ENCODE measurements at places on chromosomes 7 and 10.
A peak's percentile ranks its signal among the peaks of the same experiment; 100 is the strongest.

DNA sequence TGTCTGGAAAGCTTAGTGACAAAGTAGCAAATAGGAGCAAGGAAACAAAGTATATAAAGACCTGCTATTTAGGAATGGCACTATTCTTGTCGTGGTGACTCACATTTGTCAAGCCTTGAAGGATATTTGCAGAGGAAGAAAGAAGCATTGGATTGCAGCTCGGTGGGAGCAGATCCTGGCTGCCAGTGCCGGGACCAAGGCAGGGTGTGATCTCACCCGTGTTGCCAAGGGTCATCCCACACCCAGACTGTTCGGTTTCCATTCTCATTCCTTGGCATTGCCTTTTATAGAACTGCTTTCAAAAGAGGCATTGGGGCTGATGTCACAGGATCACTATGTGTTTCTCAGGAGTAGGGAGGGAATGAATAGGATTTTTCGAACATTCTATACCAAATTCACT is 176.2 kb downstream of the GALNT17 start:
- DNase-seq = no peak

DNA sequence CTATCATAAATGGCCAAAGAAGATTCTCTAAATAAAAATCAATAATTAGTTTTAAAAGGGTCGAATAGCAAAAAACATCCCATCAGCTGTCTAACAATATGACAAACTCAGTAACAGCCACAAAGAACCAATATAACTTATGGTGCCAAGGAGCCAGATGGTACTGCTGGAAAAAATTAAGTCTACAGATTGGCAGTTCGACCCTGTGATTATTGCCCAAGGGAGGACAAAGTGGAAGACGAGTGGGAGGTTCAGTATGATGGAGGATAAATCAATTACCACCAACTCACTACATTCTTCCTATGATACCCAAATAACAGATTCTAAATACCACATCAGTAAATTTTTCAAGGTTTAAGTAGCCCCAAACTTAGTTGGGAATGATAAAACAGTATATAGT is 49.0 kb downstream of the SKAP2 start:
- DNase-seq = no peak

DNA sequence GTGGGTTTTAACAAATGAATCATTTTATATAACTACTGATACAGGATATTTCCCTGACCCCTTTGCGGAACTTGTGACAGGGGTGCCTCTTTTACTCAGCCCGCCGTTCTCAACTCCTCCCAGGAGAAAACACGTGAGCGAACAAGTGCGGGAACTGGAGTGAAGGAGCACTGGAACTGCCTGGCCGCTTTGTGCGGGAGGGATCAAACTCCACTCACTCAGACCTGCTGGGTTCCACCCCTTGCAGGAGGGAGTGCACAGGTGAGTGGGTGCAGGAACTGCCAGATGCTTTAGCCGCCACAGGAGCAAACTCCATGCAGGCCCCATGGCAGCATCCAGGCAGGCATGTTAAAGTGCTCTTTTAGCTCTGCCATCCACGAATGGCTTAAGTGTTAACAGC is 513.4 kb upstream of the GRM3 start:
- peak; percentile 46 for DNase-seq

DNA sequence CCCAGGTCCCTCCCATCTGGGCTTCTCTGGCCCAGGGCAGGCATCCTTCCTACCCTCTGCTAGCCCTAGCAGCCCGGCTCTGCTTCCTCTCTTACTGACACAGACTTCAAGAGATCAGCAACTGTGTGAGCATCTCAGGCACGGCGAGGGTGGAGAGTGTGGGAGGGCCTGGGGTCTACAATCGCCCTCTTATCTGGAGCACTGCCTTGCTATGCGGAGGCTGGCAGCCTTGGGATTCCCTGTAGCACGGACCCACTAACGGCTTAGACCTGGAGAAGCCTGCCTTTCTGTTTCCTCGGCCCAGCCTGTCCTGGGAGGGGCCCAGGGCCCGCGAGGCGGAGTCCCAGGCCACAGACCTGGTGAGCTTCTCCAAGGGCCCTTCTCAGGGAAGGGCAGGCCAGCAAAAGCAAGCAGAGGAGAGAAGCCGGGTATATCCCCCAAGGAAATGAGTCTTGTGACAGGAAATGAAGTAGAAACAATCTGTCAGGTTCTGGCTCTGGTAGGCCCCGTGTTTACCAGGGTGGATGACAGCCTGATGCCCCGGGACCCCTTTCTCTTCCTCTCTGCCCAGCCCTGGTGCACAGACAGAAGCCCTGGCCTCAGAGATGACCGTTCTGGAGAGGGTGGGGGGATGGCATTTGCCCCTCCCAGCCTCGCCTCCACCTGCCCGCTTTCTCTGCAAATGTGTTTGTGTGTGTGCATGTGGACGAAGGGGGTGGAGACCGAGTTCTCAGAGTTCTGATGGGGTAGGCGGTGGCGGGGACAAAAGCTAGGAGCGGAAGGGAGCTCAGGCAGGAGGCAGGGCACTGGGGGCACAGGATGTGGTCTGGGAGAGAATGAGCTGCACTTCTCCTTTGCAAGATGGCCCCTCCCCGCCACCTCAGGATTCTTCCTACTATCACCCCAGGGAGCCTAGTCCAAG is 2.5 kb downstream of the LRCH4 start:
- peak; percentile 92 for DNase-seq

GRCh38 chr7:84162584-84162983 is 32.0 kb downstream of the SEMA3A start:
- no peak for DNase-seq

GRCh38 chr7:115273139-115273772 is 351.4 kb downstream of the MDFIC start:
- DNase-seq = no peak

GRCh38 chr10:22652988-22653481 is 61.3 kb downstream of the PIP4K2A start:
- DNase-seq = no peak

- DNase-seq = peak; percentile 76
Measured at GRCh38 chr10:44384601-44385025, 284 bp downstream of the CXCL12 start.

- no peak for DNase-seq
Measured at GRCh38 chr10:128077155-128077875, 48.9 kb downstream of the MKI67 start.

DNA sequence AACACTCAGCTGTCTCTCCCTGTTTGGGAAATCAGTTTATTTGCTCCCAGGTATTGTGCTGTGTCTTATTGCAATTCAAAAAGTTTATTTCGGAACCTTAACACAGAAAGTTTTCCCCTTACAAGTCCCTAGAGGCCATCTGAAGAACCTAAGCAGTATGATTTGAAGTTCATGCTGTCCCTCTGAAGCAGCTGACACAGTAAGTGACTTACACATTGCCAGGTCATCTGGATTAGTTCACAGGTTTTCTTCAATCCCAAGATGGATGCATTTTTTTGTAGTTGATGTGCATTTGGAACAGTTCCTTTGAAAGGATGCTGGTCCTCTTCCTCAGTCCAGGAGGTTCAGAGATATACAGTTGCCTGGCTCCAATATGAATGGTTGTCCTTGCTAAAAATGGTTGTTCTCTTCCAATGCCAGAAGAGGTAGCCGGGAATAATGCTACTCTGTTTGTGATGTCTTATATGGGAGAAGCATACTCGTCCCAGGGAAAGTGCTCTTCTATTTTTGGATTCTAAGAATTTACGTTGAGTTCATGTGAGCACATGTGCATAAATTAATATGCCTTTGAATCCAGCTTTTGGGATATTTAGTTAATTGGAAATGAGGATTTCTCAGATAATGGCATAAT is 183.5 kb upstream of the PHYHIPL start:
- no peak for DNase-seq

DNA sequence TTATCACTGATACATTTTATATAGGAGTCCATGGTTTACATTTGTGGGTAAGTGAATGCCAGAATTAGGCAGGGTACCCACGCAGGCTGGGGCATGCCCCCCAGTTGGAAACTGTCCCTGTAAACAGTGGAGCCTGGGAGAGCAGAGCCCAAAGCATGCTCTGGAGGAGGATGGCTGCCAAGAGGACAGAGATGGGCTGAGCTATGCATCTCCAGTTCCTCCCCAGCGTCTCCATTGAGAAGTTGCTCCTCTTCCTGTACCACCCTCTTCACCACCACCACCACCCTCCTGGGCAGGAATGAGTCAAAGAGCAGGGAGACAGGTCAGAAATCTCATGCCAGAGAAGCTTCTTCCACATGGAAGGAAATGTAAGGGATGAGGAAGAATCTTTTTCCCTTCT is 67.7 kb upstream of the KMT2E start:
- no peak for DNase-seq

DNA sequence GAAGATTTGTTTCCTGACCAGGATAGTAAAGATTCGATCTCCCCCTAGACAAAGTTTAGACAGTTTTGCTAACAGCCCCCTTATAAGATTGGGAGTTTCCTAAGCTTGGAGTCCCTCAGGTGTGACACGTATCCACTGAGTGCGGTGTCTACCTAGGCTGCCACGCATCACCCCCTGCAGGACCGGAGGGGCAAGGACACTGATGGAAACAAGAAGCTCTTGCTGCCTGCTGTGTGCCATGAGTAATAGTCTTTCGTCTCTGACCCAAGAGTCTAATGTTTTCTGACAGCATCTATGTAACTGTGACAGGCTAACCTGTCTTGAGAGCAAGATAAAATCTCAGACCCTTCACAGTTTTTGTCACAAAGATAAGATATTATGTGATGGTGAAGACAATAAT is 173.5 kb downstream of the SEMA3E start:
- no peak for DNase-seq

DNA sequence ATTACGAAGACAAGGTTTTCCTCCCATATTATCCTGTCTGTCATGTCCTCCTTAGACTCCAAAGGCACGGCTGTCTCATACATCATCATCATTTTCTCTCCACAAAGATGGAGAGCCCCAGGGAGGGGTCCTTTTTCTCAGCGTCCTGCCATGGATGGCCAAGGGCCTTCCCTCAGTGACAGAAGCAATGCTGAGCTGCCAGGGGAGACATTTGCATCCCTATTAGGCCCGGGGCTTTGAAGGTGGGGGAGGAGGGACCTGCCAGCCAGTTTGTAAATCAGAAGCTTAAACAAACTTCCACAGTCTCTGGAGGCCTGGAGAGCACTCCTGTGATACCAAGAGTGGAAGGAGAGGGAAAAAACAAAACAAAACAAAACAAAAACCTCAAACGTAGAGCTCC is 112.4 kb upstream of the ADO start:
- no peak for DNase-seq

- DNase-seq = no peak
Measured at GRCh38 chr10:113003052-113003451, 53.0 kb downstream of the TCF7L2 start.

GRCh38 chr7:114084472-114085312 is 165.9 kb upstream of the PPP1R3A start:
- peak; percentile 82 for DNase-seq

DNA sequence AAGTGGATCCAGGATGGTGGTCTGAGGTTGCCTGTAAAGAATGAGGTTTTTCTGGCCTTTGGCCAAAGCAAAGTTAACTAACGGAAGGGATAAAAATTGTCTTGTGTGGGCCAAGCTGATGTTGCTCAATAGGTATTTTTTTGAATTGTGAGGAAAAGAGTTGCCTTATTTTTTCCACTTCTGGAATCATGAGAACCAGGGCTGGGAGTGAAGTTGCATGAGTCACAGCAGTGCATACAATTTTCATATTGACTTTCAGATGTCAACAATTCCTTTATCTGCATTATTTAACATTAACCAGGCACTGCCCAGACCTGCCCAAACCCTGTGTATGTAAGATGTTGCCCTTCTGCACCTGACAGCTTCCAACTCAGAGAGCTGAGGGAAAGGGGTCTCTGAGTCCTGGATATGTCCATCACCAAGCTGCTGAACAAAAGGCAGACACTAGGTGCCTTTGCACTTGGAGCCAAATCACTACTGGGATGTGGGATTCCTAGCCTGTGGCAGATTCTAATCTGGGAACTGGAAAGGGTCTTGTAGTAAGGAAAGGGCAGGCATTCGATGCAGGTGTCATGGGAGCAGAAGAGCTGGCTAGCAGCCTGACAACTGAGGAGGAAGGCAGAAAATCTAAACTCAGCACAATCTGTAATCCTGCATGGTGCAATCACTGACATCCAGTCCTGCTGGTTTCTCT is 52.3 kb upstream of the SLC35B4 start:
- DNase-seq = no peak

- no peak for DNase-seq
Measured at GRCh38 chr10:121854809-121855445, 72.9 kb downstream of the ATE1 start.

DNA sequence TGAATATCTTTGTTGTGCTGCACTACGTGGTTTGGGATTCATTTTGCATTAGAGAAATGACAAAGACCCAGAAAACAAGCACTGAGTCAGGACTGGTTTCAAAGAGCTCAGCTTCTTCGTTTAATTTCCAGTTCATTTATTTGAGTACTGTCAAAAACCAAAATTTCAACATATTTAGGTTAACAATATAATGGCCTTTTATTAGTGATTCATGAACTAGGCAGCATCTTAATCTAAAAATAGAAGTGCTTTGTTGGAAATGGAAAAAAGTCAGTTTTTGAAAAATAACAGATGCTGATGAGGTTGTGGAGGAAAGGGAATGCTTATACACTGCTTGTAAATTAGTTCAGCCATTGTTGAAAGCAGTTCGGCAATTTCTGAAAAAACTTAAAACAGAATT is 856.4 kb downstream of the LRMDA start:
- no peak for DNase-seq

- DNase-seq = no peak
Measured at GRCh38 chr10:55232553-55232952, 431.5 kb upstream of the PCDH15 start.

DNA sequence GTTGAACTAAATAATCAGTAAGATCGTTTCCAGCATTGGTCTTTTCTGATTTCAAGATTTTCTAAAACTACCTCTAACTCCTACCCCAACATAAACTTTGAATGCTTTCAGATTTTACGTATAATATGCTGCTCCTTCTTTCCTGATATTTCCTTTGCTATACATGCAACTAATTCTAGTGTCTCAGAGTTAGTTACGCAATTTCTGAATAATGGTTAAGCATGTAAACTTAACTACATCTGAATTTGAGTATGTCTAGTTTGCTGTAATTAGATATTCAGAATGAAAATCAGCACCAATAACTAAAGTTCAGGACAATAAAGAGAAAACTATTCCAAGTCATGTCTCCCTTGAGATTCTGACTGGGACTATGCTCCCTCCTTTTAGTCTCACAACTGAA is 71.0 kb downstream of the SEMA3C start:
- DNase-seq = no peak

DNA sequence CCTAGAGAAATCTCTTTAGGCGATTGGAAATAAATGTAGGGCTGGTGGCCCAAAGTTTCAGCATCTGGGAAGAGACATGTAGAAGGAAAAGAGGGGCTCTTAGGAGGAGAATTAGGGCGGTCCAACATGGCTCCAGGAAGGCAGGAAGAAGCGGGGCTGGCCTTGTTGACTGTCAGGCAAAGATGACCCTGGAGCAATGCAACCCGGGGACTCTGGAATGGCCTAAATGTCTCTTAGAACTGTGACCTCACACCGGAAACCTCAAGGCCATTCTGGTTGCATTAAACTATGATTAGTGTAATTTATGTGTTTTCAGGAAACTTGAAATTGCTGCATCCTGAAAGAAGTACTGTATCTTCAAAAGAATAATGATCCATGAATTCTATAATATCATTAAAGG is 66.8 kb downstream of the NRP1 start:
- no peak for DNase-seq

- peak; percentile 37 for DNase-seq
Measured at GRCh38 chr7:155422151-155422550, 35.8 kb upstream of the EN2 start.

GRCh38 chr7:1322240-1323110 is 89.8 kb downstream of the UNCX start:
- DNase-seq = peak; percentile 53

GRCh38 chr10:43982250-43982649 is 333.6 kb upstream of the ZNF32 start:
- peak; percentile 35 for DNase-seq
